Stimulated activated CD8-positive, alpha-beta memory T cell treated with anti-CD3 and anti-CD28 coated beads, Interleukin-2, amount 100 ng/mL, for 1 hour (primary cell): ENCODE measurements at places on chromosomes 11 and 22.

GRCh38 chr22:27995801-27996528, 76.9 kb upstream of the PITPNB start:
- no peak for DNase-seq

DNA sequence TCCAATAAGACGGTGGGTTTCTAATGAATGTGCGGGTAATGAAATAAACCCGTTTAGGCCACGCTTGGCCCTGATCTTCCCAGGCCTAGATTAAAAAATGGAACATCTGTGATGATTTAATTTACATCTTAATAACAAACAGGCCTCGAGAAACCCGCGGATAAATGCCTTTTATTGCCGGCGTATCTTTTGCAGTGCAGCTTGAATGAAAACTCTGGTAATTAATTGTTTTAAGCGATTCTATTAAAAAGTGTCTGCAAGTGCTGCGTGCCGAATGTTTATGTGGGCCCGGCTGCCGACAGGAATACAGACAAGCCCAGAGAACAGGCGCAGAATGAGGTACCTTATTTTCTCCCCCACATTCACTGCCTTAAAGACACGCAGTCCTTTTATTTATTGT, 420.7 kb downstream of the MN1 start:
- DNase-seq = no peak

- DNase-seq = no peak
Measured at GRCh38 chr11:95496901-95497300, 265.9 kb upstream of the SESN3 start.

GRCh38 chr11:16558494-16558893, 180.0 kb upstream of the C11orf58 start:
- DNase-seq = no peak

- DNase-seq = no peak
Measured at GRCh38 chr11:75797116-75797515, 17.9 kb upstream of the UVRAG start.

DNA sequence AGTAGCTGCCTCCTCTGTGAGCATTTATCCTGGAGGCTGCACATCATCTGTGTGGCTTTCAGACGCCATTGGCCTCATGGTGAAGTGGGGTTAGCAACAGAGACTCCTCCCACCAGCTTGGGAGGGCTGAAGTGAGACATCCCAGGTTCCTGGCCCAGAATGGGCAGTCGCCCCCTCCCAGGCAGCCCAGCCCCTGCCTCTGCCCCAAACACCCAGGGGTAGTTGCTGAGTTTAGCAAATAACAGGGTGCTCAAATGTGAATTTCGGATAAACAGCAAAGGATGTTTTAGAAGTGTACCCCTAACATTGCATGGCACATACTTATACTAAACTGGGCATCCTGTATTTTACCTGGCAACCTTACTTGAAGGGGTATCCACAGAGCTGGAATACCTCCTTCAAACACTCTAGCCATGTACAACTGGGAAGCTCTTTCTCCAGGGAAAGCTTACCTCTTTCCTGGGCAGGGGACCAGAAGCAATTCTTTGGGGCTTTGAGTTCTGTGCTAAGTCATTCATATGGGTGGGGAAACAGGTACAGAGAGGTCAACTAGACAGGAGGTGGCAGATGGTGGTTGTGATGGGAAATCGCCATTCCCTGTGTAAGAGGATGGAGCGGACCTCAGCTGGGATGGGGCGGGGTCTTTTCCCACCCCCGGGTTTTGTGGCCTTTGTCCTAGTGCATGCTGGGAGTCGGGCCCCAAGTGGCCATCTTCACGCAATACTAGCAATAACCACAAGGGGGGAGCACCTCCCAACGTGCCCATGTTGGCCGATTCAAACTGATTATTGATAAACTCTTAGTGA, 19.3 kb downstream of the MTFP1 start:
- DNase-seq = no peak

GRCh38 chr11:83611031-83611430, 324.9 kb upstream of the CCDC90B start:
- no peak for DNase-seq

DNA sequence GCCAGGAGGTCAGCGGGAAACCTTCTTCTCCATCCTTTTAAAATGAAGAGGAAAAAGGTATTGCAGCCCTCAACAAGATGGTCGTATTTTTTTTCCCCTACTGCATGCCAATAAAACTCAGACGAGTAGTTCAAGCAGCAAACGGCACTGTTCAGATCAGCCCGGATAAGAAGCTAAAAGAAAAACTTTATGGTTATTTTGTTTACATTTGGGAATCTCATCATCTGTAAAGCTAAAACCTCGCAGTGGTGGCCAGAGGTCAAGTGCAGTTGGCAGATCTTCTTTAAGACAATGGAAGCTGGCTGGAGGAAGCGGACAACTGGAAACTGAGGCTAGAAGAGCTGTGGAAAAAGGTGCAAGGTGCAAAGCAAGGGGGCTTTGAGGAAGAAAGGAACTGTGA, 31.0 kb upstream of the CHRM4 start:
- DNase-seq = no peak

GRCh38 chr22:46650078-46650810, 30.1 kb downstream of the GRAMD4 start:
- no peak for DNase-seq

GRCh38 chr11:77448269-77448668, 25.6 kb downstream of the PAK1 start:
- no peak for DNase-seq

DNA sequence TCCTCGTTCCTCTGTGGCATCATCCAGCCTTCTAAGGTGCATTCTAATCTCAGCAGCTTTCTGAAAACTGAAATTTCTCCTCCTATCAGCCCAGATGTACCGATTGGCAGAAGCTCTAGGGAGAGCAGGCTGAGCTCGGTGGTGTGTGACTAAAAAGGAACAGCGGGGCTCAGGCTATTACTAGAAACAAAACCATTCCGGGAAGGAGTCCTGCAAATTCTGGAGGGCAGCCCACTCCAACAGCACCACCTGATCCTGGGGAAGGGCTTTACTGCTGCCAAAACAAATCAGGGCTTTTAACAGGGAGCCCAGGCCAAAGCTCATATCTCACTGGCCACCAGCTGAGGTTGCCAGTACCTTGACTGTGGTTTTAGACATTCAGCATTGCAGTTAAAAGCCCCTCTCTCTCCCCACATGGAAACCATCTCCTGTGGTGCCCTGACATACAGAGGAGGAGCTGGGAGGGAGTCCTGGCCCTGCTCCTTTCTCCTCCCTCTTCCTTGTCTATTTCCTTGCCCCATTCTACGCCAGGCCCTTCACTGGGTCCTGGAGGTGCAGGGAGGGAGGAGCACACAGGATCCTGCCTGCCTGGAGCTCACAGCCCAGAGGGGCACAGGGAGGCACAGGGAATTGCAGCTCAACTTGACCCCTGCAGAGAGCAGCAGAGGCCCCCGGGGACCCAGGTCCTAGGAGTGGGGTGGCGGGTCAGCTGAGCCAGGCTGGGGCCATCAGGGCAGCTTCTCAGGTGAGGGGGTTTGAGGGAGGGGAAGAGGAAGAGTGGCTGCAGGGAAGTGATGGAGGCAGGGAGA, 889 bp downstream of the PLAAT4 start:
- no peak for DNase-seq

DNA sequence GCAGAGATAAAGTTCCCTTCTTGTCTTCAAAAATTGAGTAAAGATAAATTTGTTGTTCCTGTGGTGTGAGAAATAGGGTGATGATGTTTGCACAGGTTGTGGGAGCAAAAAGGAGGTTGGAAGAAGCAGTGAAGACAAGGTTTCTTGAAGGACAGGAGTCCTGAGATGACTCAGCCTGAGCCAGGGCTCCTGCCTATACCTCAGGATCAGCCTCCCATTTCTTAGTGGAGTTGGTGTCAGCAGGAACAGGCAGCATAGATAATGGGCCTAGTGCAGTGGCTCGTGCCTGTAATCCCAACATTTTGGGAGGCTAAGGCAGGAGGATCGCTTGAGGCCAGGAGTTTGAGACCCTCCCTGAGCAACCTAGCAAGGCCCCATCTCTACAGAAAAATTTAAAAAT, 28.7 kb downstream of the EIF4G2 start:
- no peak for DNase-seq
